ENCODE measurements at places on chromosomes 4 and X. TPM values are rescaled to one million over a fixed set of nuclear protein-coding genes. Genes with fewer than 3 reads are reported as not detected.

DNA sequence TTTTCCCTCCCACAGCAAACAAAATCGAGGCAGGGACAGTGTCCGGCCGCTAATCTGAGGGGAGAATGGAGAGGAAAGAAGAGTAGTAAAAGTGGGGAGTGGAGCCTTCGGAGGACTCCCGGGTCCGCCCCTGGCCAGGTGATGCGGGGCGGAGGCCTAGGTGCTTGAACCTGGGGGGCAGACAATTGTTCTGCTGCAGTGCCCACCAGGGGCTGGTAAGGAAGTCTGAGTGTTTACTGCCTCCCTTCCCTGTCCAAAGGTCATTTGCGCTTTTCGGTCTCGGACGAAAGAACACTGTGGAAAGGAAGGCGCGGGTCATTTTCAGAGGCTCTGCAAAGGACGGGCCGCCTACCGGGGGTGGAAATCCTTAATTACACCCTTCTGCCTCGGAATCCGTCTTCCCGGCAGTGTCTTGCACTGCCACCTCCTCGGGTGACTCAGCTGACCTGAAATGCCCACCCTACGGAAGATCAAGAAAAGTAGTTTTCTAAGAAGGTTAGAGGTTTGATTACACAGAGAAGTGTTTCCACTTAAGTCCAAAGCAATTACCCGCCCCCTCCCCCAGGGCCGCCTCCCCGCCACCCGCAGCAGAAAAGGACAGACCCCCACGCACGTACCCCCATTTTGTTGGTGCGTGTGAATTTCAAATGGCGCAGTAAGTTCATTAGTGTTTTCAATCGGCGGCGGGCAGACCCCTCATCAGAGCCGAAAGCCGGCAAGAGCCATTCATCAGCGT, 99.9 kb upstream of the TENM3 start:
- no peak for DNase-seq

DNA sequence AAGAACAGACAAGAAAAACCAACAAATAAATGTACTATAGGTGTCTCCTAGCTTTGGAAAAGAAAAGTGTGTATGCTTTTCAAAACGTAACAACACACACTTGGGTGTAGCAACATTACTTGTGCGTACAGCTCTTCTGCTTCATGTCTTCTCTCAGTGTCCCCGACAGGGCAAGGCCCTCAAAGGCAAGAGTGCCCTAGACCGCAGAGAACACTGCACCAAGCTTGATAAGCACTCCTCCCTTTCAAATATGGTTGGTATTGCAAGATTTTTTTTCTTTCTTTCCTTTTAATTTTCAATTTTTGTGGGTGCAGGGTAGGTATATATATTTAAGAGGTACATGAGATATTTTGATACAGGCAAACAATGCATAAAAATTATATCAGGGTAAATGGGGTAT, 106.8 kb downstream of the EIF4E start:
- DNase-seq, result no peak

DNA sequence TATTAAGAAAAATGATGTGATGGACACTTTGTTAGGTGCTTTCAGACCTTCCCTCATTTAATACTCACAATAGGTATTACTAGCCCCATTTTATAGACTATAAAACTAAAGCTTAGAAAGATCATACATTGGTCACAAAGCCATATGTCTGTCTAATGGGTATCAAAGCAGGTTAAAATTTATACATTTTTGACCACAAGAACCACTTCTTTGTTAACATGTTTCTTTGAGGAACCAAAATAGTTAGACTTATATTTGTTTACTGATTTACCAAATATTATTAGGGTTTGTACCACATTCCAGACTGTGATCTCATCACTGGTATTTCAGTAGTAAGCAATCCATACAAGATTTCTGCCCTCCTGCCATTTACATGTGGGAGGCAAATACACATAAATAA, 363.3 kb downstream of the NAF1 start:
- DNase-seq, result no peak

The AMELX gene
- not detected for total RNA-seq
